ENCODE measurements at places on chromosomes 16 and 17.
A peak's percentile ranks its signal among the peaks of the same experiment; 100 is the strongest.

DNA sequence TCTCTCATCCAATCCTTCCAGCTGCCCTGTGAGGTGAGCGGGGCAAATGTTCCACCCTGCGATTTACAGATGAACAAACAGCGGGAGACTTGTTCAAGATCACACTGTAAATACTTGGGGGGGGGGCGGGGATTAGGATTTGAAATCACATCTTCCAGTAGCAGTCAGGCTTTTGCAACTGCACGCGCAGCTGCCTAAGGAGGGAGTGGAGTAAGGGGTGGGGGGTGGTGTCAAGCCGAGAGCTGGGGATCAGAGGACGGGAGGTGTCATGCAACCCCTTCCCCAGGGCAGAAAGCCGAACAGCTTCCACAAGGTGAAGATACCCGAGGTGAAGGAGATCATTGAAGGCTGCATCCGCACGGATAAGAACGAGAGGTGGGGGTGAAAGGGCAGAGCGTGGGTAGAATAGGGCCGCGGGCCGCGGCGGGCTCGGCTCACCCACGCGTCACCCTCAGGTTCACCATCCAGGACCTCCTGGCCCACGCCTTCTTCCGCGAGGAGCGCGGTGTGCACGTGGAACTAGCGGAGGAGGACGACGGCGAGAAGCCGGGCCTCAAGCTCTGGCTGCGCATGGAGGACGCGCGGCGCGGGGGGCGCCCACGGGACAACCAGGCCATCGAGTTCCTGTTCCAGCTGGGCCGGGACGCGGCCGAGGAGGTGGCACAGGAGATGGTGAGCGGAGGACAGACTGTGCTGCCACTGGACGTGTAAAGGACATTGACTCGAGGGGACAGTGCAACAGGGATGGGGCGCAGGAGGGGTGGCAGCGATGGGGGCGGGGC lies 4.6 kb downstream of the WNK4 start:
- DNase-seq: no peak

- DNase-seq: no peak
These were observed 1143.6 kb downstream of the CDH11 start for GRCh38 chr16:63978240-63978639.

DNA sequence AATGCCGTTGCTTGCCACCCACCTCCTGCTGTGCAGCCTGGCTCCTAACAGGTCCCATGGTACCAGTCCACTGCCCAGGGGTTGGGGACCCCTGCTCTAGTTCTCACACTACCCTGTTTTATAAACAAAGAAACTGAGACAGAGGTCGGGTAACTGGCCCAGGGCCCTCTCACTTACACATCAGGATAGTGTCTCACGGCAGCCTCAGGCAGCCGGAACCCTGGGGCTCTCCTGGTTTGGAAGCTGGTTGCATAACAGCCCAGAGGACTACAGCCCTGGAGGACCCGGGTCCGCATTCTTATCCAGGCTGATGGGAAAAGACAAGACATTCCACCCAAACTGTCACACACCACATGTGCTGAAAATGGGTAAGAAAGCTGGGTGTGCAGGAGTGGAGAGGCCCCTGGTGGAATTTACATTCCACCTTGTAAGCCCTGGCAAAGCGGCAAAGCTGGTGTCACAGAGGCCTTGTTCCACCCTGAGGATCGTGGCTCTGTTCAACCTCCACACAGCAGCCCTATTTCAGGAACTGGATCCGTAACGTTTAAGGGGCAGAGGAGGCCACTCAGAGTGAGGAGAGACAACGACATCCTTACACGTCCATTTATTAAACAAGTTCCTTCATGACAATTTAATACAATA lies 9.8 kb downstream of the CMTM3 start:
- no peak for DNase-seq

- no peak for DNase-seq
These were observed 20.9 kb upstream of the PVALEF start for GRCh38 chr17:81144423-81144781.

DNA sequence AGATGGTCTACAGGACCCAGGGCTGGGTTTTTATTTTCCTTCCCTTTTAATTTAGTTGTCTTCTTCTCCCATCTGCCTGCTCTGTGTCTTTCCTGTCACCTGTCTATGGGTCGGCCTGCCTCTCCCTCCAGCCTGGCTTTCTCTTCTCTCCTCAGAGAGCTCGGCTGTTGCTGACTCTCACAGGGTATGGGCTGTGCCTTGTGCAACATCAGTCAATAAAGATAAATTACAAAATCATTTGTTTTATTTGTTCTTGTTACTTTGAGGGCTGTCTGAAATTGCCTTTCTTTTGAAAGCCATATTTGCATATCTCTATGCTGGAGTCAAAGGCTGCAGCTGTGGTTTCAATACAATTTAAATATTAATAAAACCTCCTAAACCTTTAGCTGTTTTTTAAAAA lies 15.6 kb downstream of the RND2 start:
- no peak for DNase-seq

GRCh38 chr16:57720142-57720575 lies 15.4 kb upstream of the KATNB1 start:
- DNase-seq: no peak

- DNase-seq: no peak
These were observed 20.9 kb downstream of the GNAO1 start for GRCh38 chr16:56212144-56212543.

- no peak for DNase-seq
These were observed 7.2 kb downstream of the TIMM22 start for GRCh38 chr17:1003972-1004768.

DNA sequence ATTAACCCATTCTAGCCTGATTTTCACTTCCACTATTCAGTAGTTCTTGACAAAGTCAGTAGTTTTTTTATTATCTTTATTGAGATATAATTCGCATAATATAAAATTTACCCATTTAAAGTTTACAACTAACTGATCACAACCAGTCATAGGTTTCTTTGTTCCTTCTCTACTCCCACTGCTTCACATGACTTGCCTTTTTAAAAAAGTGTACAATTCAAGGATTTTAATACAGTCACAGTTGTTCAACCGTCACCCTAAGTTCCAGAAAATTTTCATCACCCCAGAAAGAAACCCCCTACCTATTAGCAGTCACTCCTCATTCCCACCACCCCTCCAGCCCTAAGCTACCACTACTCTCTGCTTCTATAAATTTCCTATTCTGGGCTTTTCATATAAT lies 162.5 kb downstream of the TRIM37 start:
- no peak for DNase-seq

- DNase-seq: no peak
These were observed 100.8 kb downstream of the ABCC12 start for GRCh38 chr16:48054881-48055601.

- DNase-seq: no peak
These were observed 14.0 kb downstream of the CCR7 start for GRCh38 chr17:40551091-40551878.

DNA sequence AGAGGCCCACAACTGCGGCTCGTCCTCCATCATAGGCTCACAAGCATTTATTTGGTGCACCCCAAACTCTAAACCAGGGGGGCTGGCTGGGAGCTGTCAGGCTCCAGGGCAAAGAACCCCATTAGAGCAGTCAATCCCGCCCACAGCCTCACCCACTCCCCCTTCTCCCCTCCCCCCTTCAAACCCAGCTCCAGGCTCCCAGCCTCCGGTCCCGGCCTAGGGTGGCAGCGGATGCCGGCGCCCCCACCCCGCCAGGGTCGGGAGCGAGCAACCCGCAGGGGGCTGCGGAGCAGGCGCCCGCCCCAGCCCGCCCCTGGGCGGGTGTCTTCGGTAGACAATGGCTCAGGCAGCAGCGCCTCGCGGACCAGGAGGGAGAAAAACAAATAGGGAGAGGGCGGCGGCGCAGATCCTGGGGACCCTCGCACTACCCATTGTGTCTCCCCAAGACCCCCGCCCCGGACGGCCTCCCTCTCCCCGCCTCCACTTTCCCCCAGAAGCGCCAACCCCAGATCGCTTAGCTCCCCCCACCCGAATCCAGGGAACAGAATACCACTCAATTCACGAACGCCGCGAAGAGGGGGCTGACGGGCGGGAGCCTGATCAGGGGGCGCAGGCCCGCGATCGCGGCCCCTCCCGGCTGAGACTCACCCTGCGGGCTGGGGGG lies 572 bp downstream of the FAM171A2 start:
- no peak for DNase-seq

DNA sequence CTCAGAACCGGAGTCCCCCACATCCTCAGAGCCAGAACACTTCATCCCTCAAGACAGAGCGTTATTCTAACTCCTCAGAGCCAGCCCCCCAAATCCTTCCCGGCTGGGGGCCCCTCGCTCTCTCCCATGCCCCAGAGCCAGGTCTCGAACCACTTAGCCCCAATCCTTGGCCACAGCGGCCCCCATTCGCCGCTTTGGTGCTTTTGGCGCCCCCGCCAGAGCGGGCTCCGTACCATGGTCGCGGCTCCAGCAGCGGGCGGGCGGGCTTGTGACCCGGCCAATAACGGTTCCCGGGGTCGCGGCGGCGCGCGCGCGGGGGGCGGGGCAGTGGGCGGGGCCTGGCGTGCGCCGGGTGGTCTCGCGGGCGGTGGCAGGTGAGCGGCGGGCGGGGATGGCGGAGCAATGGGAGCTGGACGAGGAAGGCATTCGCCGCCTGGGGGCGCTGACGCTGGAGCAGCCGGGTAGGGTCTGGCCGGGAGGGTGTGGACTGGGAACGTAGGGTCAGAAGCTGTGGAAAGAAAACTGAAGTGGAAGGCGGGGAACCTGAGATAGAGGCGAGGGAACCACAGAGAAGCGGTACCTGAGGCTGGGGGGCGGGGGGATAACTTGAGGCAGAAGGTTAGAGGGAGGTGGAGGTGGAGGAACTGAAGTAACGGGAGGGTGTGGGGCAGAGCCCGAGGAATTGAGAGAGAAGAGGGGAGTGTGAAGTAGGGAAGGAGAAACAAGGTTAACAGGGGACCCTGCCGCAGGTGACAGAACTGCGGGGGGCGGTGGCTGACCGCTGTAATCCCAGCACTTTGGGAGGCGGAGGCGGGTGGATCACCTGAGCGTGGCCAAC lies at the start of the genes KCTD19 and LRRC36:
Gene KCTD19, minus strand, starts transcription at position 270 of the 838 bp plus-strand sequence. Its CDS starts 34 bp downstream, at position 236.
Gene LRRC36, plus strand, starts transcription at position 344 of the 838 bp plus-strand sequence. Its CDS starts 48 bp downstream, at position 392.
- DNase-seq: peak; percentile 21

DNA sequence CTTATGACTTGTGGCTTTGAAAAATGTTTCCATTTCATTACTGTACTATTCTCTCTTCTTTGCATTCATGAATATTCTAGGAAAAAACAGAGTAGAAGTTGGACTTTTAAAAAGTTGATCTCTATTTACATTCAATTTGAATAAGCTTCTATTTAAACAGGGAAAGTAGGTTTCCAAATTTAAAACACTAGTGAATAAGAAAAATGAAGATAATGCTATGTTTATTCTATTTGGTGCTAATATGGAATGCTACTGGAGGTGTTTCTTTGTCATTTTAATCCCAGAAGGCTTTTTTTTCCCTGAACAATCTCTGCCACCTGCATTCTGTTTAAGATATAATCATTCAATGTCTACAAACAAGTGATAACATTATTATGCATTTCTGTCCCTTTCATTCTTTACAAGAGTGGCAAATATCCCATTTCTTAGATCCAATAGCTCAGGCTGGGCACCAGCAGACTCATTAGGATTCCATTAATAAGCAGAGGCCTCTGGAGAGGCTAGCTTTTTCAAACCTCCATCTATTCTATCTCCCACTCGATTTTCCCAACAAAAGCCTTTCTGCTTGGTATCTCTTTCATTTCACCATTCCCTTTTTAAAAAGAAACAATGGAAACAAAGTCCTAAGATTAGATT lies 1001.6 kb upstream of the CDH8 start:
- DNase-seq: no peak

DNA sequence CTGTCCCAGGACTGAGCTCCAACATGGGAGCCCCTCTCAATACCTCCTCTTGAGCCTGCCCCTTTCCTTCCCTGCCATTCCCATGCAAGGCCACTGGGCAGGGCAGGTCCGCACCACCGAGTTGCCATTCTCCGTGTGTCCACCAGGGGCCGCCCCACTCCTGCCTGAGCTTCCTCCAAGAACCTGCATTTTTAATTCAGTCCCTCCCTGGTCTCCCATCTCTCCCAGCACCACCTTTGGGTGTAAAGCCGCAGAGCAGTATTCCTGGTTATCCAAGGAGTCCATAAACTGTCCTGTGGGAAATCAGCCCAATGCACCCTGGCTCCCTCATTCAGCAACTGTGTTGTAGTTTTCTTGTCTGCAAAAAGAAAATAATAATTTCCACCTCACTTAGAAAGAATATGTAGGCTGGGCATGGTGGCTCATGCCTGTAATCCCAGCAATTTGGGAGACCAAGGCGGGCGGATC lies 15.9 kb upstream of the ANKRD40CL start:
- DNase-seq: peak; percentile 57

DNA sequence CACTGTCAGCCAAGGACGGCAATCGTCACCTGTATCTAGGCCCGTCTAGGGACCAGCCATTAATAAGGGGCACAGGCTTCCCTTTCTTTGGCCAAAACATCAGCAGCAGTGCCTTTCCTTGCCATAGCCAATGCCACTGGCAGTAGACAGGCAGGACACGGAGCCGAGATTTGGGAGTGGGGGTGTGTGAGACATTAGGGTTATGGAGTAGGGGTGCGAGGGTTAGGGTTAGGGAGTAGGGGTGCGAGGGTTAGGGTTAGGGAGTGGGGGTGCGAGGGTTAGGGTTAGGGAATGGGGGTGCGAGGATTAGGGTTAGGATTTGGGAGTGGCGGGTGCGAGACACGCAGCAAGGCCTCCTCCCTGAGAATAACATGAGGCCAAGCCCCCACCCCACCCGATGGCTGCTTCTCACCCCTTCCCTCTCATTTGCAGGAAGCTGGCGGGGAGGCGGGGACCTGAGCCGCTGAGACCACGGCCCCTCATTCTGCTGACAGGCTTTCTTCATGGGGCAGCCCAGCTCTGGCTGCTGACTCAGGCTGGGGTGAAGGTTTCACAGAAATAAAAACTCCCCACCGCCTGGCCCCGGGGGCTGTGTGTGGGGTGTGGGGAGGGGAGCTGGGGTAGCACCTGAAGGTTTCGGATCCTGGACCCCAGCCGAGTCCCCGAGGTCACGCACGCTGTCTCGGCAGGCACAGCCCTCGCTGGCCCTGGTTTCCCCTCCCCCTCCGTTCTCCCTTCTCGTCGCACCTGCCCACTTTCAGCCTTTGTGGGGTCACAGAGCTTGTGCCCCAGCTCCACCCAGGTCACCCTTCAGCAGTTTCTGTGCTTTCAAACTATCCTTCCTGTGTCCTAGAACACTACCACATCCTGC lies 93.8 kb downstream of the PGS1 start:
- DNase-seq: no peak

- no peak for DNase-seq
These were observed 919.1 kb upstream of the EEF2KMT start for GRCh38 chr16:6016530-6017184.

GRCh38 chr16:55045756-55046460 lies 115.2 kb downstream of the IRX5 start:
- DNase-seq: no peak

All from stimulated activated CD8-positive, alpha-beta memory T cell treated with anti-CD3 and anti-CD28 coated beads, Interleukin-4, amount 100 ng/mL, for 1 hour (primary cell).